ENCODE measurements at places on chromosomes 4 and X. TPM values are rescaled to one million over a fixed set of nuclear protein-coding genes. Genes with fewer than 3 reads are reported as not detected.

- DNase-seq, result no peak
- no peak overlapping the region for H3K4me3 ChIP-seq
- H3K4me1 ChIP-seq, result peaks cover 18% of the 10 kb centered on the region
- H3K27ac ChIP-seq, result peak overlapping the region; percentile 63
- H3K27me3 ChIP-seq, result no peaks in the 10 kb centered on the region
These were observed 36.6 kb downstream of the SMARCAD1 start for GRCh38 chr4:94244087-94244828.

GRCh38 chrX:41541386-41541785 is 94.2 kb downstream of the NYX start:
- H3K4me3 ChIP-seq, result no peak overlapping the region
- H3K4me1 ChIP-seq, result peaks cover 6% of the 10 kb centered on the region
- no peak overlapping the region for H3K27ac ChIP-seq
- H3K36me3 ChIP-seq, result peaks cover 9% of the 10 kb centered on the region
- H3K27me3 ChIP-seq, result no peaks in the 10 kb centered on the region

DNA sequence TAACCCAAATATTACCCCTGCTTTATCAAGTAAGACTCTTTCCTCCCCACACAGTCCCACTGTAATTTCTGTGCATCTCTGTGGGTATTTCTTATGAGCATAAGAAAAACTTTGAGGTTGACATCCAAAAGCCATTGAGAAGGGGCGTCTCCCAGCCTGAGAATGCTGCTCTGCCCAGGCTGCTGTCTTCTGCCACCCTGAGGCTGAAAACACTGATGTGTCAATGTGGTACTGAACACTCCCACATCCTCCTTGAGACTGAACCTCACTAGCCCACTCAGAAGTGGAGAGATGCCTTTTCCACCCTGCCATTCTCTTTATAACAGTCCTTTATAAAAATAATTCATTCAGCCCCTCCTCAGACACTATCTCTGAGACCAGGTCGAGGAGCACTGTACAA is 120.8 kb downstream of the SMIM20 start:
- H3K36me3 ChIP-seq, result no peaks in the 10 kb centered on the region
- no peak for DNase-seq
- H3K27ac ChIP-seq, result no peak overlapping the region
- H3K4me1 ChIP-seq, result no peaks in the 10 kb centered on the region
- no peak overlapping the region for H3K4me3 ChIP-seq
- peaks cover 4% of the 10 kb centered on the region for H3K27me3 ChIP-seq

DNA sequence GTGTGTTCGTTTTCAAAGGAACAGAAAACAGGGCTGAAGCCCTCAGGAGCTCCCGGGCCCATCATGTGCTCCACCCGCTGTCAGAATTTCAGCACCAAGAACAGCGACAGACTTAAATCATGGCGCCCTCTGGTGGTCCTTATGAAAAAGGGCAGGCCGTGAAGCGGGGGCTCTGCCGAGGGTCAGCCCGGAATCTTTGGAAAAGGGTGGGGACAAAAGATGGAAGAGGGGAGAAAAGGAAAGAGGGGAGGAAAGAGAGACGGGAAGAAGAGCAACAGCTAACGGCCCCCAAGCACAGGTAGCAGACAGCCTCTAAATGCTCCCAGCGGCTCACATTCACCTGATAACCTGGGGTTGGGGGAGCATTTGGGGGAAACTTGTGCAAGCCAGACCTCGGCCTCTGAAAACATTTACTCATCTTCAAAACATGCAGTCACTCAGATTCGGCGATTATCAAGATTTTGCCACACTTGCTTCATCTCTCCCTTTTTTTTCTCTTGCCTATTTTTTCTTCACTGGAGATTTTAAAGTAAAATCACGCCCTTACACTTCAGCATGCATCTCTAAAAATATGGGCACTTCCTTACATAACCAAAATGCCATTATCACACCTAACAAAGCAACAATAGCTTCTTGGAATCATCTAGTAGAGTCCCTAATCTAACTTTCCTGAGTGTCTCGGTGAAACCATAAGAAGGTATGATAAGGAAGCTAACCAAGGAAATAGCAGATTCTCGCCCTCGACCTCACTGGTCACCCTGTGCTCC is 28.1 kb upstream of the MAN2B2 start:
- no peaks in the 10 kb centered on the region for H3K36me3 ChIP-seq
- H3K4me1 ChIP-seq, result no peaks in the 10 kb centered on the region
- peaks cover 38% of the 10 kb centered on the region for H3K27me3 ChIP-seq
- peak; percentile 80 for DNase-seq
- H3K27ac ChIP-seq, result no peak overlapping the region

GRCh38 chrX:87873347-87873941 is 355.8 kb downstream of the KLHL4 start:
- no peaks in the 10 kb centered on the region for H3K36me3 ChIP-seq
- DNase-seq, result peak; percentile 10
- H3K27ac ChIP-seq, result no peak overlapping the region
- peaks cover 6% of the 10 kb centered on the region for H3K4me1 ChIP-seq
- H3K4me3 ChIP-seq, result no peak overlapping the region

- no peak for DNase-seq
- no peaks in the 10 kb centered on the region for H3K27me3 ChIP-seq
- H3K36me3 ChIP-seq, result no peaks in the 10 kb centered on the region
- H3K4me1 ChIP-seq, result peaks cover 6% of the 10 kb centered on the region
These were observed 22.4 kb downstream of the RS1 start for GRCh38 chrX:18649498-18649951.

- peaks cover 13% of the 10 kb centered on the region for H3K4me1 ChIP-seq
- peaks cover 4% of the 10 kb centered on the region for H3K27me3 ChIP-seq
- H3K36me3 ChIP-seq, result no peaks in the 10 kb centered on the region
- peak; percentile 66 for DNase-seq
- no peak overlapping the region for H3K4me3 ChIP-seq
- peak overlapping the region; percentile 6 for H3K27ac ChIP-seq
These were observed 127.0 kb downstream of the HS6ST2 start for GRCh38 chrX:132831336-132831973.

DNA sequence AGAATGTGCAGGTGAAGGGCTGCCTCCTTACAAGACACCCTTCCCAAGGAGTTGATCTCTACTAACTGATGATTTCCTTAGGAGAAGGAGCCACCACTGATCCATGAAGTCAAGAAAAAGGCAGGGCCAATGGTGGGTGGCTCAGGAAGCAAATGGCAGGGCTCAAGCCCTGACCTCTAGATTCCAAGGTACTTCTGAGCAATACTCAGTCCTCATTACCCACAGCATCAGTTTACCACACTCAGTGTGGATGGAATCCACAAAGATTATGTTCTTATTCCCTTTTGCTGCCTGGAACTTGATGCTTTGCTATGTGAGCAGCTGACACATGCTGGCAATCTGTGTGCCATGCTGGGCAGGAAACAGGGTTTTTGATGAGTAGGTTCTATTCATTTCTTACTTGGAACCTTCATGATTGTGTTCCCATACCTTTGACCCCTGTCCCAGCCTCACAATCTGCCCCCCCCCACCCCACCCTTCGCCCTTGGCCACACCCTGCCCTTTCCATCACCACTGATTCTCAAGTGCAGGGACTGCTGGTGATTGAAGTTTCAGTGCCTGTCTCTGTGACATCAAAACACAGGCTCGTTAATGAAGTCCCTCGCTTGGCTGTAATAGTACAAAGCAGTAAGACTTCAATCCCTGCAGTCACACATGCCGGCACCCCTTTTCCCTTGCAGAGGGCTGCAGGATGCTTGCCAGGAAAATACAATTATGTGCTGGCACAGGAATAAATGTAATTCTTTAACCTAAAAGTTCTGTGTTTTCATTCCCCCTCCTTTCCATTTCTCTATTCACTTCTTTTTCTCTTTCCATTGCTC is 135.6 kb upstream of the GPC4 start:
- no peak overlapping the region for H3K4me3 ChIP-seq
- H3K4me1 ChIP-seq, result no peaks in the 10 kb centered on the region
- H3K36me3 ChIP-seq, result no peaks in the 10 kb centered on the region
- DNase-seq, result no peak
- no peak overlapping the region for H3K27ac ChIP-seq
- H3K27me3 ChIP-seq, result no peaks in the 10 kb centered on the region

DNA sequence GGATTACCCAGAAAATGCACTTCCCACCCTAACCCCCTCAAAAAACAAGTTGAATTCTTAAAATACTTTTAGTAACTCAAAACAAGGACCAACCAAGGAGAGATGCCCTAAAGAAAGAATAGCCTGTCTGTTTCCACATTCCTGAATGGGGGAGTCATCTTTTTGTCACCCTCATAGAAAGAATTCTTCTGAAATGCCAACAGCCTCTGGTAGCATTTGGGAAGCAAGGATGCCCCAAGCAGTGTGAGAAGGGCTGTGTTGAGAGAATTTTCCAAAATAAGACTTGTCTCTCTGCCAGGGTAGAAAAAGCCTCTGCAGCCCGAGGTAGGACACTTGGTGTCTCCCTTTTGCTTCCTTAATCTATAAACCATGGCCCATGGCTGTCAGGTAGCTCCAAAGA is 173.1 kb upstream of the VCX3A start:
- H3K36me3 ChIP-seq, result no peaks in the 10 kb centered on the region
- no peak overlapping the region for H3K4me3 ChIP-seq
- no peaks in the 10 kb centered on the region for H3K4me1 ChIP-seq
- no peak for DNase-seq
- no peaks in the 10 kb centered on the region for H3K27me3 ChIP-seq
- H3K27ac ChIP-seq, result no peak overlapping the region

Gene MGAT4D
- total RNA-seq, result not detected

Gene FAAH2
- 4.4 TPM for total RNA-seq

Gene CTAG2
- total RNA-seq, result not detected

Data from cardiac muscle cell (in vitro differentiated cells and primary cell).